ENCODE measurements at places on chromosomes 4 and X.

GRCh38 chrX:14546190-14546589, 16.9 kb downstream of the GLRA2 start:
- no peak for DNase-seq

- no peak for DNase-seq
Measured at GRCh38 chr4:153523941-153524386, 57.8 kb downstream of the TMEM131L start.

- DNase-seq: no peak
Measured at GRCh38 chr4:6956434-6957147, 47.0 kb downstream of the TBC1D14 start.

- no peak for DNase-seq
Measured at GRCh38 chr4:8308144-8308543, 38.6 kb downstream of the HTRA3 start.

- peak; percentile 95 for DNase-seq
Measured at GRCh38 chr4:128776794-128777216, 32.7 kb upstream of the JADE1 start.

DNA sequence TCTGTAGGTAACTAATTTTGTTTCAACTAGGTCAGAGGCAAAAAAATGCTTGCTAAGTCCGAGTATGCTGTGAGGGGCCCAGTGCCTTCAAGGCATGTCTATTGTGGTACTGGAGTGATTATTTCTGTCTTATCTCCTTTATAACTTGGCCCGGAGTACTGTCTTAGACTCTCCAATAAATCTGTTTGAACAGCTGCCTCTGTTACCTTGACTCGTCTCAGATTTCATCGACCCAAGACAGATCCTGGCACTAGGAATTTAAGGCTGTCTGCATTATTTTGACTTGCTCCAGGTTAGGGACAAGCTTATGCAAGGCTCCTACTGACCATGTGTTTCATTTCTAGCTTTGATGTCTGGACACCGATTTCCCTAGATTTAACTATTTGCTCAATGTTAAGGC, 41.1 kb upstream of the NKAP start:
- no peak for DNase-seq

DNA sequence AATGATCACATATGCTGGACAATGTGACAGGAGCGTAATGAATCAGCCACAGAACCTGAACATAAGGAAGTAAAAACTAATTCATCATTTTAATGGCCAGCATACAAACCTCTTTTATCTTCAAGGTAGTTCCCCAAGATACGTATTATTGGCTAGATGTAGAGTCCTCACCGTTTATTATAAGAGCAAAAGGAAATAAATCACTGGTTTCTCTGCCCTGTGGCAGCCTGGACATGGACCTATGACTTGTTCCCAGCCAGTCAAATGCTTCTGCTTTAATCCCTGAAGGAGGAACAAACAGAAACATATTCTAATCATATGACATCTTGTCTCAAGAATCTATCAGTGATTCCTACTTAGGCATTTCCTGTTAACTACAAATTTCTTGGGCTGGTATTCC, 86.8 kb upstream of the FAM241A start:
- DNase-seq: peak; percentile 51

DNA sequence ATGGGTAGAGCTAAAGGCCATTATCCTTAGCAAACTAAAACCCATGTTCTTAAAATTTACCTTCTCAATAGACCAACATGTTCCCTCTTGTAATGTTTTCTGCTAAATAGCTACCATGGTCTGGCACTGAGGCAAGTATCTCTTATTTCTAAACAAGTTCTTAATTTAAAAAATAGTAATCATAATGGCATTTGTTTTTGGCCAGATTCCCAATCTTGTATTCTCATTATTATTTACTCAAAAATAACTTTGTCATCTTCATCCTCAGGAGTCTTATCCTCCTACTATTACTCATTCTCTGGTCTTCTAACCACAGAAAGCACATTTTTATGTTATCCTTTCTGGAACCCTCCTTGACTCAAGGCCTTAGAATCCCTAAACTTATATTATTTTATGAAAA, 931.2 kb downstream of the CCSER1 start:
- peak; percentile 64 for DNase-seq

Data from fibroblast of skin of back (primary cell).